Frontal cortex (tissue), 4 donors: ENCODE measurements at places on chromosomes 6 and 20. TPM values are rescaled to one million over a fixed set of nuclear protein-coding genes. Genes with fewer than 3 reads are reported as not detected.

Gene CLPSL1
- total RNA-seq, result not detected

Gene BPIFB1
- total RNA-seq, result not detected

Gene MROH8
- 5.3 TPM for total RNA-seq

Gene MRPS10
- total RNA-seq, result 51.4 TPM

Gene PLCB4
- total RNA-seq, result 11.8 TPM

Gene TENT5A
- total RNA-seq, result 4.1 TPM

Gene CRISP2
- 0.82 TPM for total RNA-seq

Gene LATS1
- total RNA-seq, result 22.8 TPM

Gene BTN2A1
- total RNA-seq, result 10.2 TPM

Gene LRFN2
- 24.1 TPM for total RNA-seq

Gene CD24
- total RNA-seq, result 1,434 TPM

Gene FAM229B
- total RNA-seq, result 24.1 TPM

Gene MAP3K5
- total RNA-seq, result 18.3 TPM

Gene ENPP1
- 0.41 TPM for total RNA-seq

Gene ULBP1
- total RNA-seq, result 1.6 TPM

Gene PIGU
- 13.9 TPM for total RNA-seq

Gene C2
- total RNA-seq, result 3.7 TPM

Gene GNAS
- 481 TPM for total RNA-seq

Gene FKBP1C
- 0.41 TPM for total RNA-seq

Gene PM20D2
- total RNA-seq, result 19.6 TPM

Gene PRKN
- total RNA-seq, result 6.1 TPM

Gene FHL5
- total RNA-seq, result 0.41 TPM

Gene NPEPL1
- total RNA-seq, result 10.2 TPM

Gene RPS18
- total RNA-seq, result 4,003 TPM

Gene PKHD1
- total RNA-seq, result not detected

Gene FILIP1
- total RNA-seq, result 2.9 TPM

Gene FAM209A
- total RNA-seq, result not detected

Gene PPP2R5D
- total RNA-seq, result 37.5 TPM

Gene LY86
- 2.9 TPM for total RNA-seq

Gene MYB
- total RNA-seq, result 2.9 TPM

Gene PPP1R11
- total RNA-seq, result 17.1 TPM

Gene BPIFA1
- total RNA-seq, result not detected

Gene HM13
- total RNA-seq, result 26.1 TPM

Gene TINAG
- total RNA-seq, result 0.41 TPM

Gene TCEA2
- 36.7 TPM for total RNA-seq

Gene TPBG
- total RNA-seq, result 4.5 TPM

Gene DYNLT2
- total RNA-seq, result 2.0 TPM

Gene SLC16A10
- 11.0 TPM for total RNA-seq

Gene HRH3
- 0.82 TPM for total RNA-seq

Gene LGSN
- total RNA-seq, result 0.82 TPM

Gene SNAP25
- total RNA-seq, result 140 TPM

Gene RBPJL
- not detected for total RNA-seq

Gene PLG
- total RNA-seq, result not detected

Gene MYLK4
- 0.41 TPM for total RNA-seq

Gene GATA5
- not detected for total RNA-seq

Gene BNIP5
- total RNA-seq, result under 0.01 TPM

Gene MTFR2
- total RNA-seq, result 0.41 TPM

Gene XKR7
- total RNA-seq, result 9.8 TPM

Gene LHFPL5
- total RNA-seq, result 0.82 TPM

Gene MUC21
- not detected for total RNA-seq

Gene PBOV1
- not detected for total RNA-seq

Gene CALHM4
- total RNA-seq, result not detected

Gene GPX5
- total RNA-seq, result not detected

Gene PAX1
- not detected for total RNA-seq
